ENCODE measurements at places on chromosomes 12 and 14. TPM values are rescaled to one million over a fixed set of nuclear protein-coding genes. Genes with fewer than 3 reads are reported as not detected.
A peak's percentile ranks its signal among the peaks of the same experiment; 100 is the strongest.

DNA sequence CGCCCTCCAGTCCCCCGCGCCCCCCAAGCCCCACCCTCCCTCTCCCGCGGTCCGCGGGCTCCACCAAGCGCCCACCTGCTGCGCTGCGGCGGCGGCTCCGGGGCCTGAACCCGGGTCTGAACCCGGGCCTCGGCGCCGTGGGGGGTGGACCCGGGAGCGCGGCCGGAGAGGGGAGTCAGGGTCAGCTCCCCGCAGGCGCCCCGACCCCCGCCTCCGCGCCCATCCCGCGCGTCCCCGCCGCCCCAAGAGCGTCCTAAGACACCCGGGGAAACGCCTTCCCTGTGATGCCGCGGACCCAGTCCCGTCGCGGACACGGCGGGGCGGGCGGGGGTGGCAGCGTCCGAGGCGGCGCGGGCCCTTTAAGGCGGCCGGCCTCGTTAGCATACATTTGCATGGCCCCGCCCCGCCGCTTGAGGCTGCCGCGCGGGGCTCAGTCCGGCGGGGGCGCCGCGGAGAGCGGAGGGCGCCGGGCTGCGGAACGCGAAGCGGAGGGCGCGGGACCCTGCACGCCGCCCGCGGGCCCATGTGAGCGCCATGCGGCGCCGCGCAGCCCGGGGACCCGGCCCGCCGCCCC lies at the start of gene MMP17:
TSS of gene MMP17 (plus strand) at position 433 of the 574 bp plus-strand sequence. CDS start at position 535, 102 bp downstream.
- no peaks in the 10 kb centered on the region for H3K4me1 ChIP-seq
- no peak within 1 kb of the TSS for H3K27ac ChIP-seq
- H3K4me3 ChIP-seq, result no peak within 1 kb of the TSS
- no peaks in the 10 kb centered on the region for H3K36me3 ChIP-seq
- H3K27me3 ChIP-seq, result no peaks in the 10 kb centered on the region

- H3K4me3 ChIP-seq, result no peak overlapping the region
- no peak overlapping the region for H3K27ac ChIP-seq
- no peak for DNase-seq
- no peaks in the 10 kb centered on the region for H3K36me3 ChIP-seq
- H3K27me3 ChIP-seq, result no peaks in the 10 kb centered on the region
- H3K4me1 ChIP-seq, result no peaks in the 10 kb centered on the region
These were observed 13.1 kb upstream of the LGR5 start for GRCh38 chr12:71426300-71427047.

GRCh38 chr14:100115726-100116125 lies 43.7 kb downstream of the DEGS2 start:
- no peak overlapping the region for H3K27ac ChIP-seq
- H3K4me1 ChIP-seq, result no peaks in the 10 kb centered on the region
- no peaks in the 10 kb centered on the region for H3K27me3 ChIP-seq
- DNase-seq, result no peak

DNA sequence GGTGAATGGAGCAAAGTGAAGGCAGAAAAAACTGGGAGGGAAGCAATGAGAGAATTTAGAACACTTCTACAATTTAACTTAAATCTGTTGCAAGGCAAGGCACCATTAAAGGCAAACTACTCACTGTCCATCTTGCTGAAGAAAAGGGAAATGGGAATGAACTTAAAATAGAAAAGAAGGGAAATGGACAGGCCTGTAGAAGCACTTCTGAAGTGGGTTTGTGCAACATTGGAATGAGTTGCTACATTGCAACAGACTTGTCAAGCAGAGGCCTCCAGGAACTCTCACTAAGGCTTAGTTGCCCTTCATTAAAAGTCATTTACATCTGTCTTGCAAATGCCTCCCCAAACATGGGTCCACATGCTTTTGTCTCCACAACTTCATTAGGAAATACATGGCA lies 13.7 kb upstream of the OR10AD1 start:
- no peak overlapping the region for H3K27ac ChIP-seq
- no peak overlapping the region for H3K4me3 ChIP-seq
- no peaks in the 10 kb centered on the region for H3K27me3 ChIP-seq
- H3K4me1 ChIP-seq, result no peaks in the 10 kb centered on the region
- H3K36me3 ChIP-seq, result no peaks in the 10 kb centered on the region
- DNase-seq, result no peak

DNA sequence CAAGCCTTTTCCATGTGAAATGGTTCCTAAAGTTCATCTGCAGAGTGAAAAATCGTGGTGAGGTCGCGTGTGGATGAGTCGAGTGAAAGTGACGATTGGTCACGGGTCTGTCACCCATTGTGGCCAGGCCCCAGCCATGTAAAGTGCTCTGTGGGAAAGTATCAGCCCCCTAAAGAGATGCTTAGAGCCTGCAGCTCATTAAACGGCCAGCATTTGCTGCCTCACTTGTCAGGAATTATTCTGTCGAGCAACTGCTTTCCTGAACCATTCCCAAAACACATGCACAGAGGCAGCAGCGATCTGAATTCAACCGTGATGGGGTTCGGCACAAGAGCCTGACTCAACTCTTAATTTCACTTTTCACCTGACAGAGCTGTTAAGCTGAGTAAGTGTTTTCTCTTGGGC lies 16.0 kb downstream of the DBX2 start:
- H3K27me3 ChIP-seq, result no peaks in the 10 kb centered on the region
- no peaks in the 10 kb centered on the region for H3K36me3 ChIP-seq
- no peak overlapping the region for H3K27ac ChIP-seq
- H3K4me3 ChIP-seq, result no peak overlapping the region
- no peak for DNase-seq
- no peaks in the 10 kb centered on the region for H3K4me1 ChIP-seq

GRCh38 chr12:11704089-11704488 lies 54.6 kb downstream of the ETV6 start:
- no peak overlapping the region for H3K4me3 ChIP-seq
- DNase-seq, result no peak
- H3K27ac ChIP-seq, result peak overlapping the region; percentile 69

DNA sequence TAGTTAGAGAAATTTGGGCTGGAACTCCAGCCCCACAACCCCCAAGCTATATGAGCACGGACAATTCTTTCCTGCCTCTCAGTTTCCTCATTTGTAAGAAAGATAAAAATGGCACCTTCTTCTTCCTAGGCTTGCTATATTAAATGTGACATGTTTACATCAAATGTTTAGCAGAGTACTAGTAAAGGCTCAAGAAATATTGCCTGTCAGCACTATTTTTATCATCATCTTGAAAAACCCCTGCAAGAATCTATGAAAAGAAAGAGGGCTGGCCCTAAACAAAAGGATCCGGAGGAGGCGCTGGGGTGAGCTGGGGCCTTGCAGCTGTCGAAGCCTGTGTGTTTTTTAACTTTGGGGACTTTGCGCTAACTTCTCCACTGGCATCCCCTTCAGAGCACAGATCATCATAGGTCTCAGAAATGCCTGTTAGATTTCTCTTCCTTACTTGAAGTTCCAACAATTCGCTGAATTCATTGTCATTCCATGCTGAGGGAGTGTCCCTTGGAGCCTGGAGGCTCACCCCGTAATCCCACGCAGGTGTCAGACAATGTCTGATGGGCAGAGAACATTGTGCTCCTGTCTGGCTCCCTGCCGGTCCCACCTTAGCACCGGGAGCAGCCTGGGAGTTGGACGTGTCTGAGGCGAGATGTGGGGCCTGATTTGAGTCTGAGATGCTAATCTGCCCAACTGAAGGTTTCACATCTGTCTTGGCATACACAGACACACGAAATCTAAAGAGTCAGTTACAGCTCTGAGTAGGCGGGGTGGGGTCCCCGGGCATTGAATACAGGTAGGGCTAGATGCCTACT lies 206.8 kb downstream of the NUAK1 start:
- no peaks in the 10 kb centered on the region for H3K4me1 ChIP-seq
- no peak for DNase-seq
- H3K27ac ChIP-seq, result no peak overlapping the region
- no peaks in the 10 kb centered on the region for H3K27me3 ChIP-seq
- H3K4me3 ChIP-seq, result no peak overlapping the region

DNA sequence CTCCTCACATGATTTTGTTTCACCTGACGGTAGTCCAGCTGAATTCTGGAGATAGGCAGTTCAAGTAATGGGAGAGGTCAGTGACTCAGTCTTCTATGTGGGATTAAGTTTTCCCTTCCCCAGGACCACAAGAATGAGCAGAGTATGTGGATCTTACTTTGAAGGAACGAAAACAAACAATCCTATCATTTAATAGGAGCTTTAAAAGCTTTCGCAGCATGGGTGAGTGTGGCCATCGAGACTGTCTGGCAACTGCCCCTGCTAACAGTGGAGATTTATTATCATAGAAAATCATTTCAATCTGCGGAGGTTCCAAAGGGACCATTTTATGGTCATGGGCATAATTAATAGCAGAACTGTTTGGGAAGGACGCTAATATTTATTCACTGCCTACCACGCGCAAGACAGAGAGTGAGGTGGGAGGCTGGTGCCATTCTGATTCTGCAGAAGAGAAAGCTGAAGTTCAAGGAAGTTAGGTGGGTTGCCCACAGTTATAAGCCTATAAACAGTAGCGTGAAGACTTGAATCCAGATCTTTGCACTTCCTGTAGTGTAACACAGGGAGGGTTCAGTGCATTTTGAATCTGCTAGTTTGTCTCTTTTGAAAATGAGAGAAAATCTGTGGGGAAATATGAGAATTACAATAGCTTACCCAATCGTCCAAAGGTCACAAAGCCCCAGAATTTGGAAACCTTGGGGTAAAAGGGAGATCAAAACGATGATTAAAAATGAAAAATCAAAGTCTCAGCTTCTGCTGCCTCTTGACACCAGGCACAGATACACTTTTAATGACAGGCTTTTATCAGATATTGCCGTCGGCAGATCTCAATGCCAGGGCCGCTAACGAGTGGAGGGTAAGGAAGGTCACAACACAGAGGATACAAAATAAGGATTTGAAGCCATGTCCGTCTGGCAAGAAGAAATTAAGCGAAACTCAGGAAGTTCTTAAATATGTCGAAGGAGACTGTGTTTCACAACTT lies 209.6 kb downstream of the CRADD start:
- H3K4me3 ChIP-seq, result no peak overlapping the region
- DNase-seq, result no peak
- H3K27ac ChIP-seq, result no peak overlapping the region
- no peaks in the 10 kb centered on the region for H3K36me3 ChIP-seq
- H3K27me3 ChIP-seq, result no peaks in the 10 kb centered on the region

GRCh38 chr12:108400056-108400455 lies 60.9 kb upstream of the CMKLR1 start:
- no peak for DNase-seq
- no peak overlapping the region for H3K27ac ChIP-seq
- H3K27me3 ChIP-seq, result no peaks in the 10 kb centered on the region
- H3K4me3 ChIP-seq, result no peak overlapping the region
- no peaks in the 10 kb centered on the region for H3K4me1 ChIP-seq

DNA sequence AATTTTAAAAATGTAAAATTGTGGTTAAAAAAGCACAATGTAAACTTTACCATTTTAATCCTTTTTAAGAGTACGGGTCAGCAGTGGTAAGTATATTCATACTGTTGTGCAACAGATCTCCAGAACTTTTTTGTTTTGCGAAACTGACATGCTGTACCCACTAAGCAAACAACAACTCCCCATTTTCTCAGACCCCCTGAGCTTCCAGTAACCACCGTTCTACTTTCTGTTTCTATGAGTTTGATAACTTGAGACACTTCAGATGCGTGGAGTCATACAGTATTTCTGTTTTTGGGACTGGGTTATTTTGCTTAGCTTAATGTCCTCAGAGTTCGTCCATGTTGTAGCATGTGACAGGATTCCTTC lies 38.0 kb downstream of the CHST11 start:
- no peak overlapping the region for H3K4me3 ChIP-seq
- no peak for DNase-seq
- H3K27ac ChIP-seq, result no peak overlapping the region
- no peaks in the 10 kb centered on the region for H3K36me3 ChIP-seq
- H3K27me3 ChIP-seq, result no peaks in the 10 kb centered on the region

DNA sequence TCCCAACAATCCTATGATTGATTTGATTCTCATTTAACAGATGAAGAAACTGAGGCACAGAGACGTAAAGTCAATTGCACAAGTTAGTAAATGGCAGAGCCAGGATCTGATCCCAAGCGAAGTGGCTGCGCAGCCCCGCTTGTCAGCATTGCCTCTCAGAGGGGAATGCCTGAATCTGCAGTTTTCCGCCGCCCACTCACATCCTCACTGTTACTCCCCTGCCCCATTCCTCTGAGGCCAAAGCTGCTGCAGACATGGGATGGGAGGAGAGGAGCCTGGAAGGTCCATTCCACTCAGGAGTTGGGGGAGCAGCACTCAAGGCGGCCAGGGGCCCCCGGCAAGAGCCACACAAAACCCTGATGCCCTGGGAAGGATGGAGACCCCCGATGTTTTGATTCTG lies 1.0 kb downstream of the NRIP2 start:
- no peak overlapping the region for H3K27ac ChIP-seq
- H3K27me3 ChIP-seq, result no peaks in the 10 kb centered on the region
- no peak for DNase-seq
- H3K4me1 ChIP-seq, result no peaks in the 10 kb centered on the region
- H3K36me3 ChIP-seq, result no peaks in the 10 kb centered on the region
- no peak overlapping the region for H3K4me3 ChIP-seq

DNA sequence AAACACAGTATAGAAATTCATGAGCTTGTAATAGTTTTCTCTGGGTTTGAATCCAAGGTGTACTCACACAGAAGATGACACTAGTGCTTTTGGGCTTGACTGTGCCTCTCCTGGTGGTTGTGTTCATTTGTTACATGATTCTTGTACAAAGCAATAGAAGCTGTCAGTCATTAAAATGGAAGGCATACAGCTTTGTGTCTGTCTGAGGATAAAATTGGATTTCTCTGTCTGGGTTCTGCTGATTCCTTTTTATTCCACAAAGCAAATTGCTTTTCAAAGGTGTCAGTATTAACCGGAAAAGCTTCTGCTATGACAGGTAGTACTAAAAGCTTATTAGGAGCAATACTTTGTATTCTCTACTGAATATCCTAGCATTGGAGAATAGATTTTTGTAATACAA lies 361.2 kb downstream of the SLC6A15 start:
- no peaks in the 10 kb centered on the region for H3K27me3 ChIP-seq
- no peaks in the 10 kb centered on the region for H3K36me3 ChIP-seq
- no peak for DNase-seq

The TCL1B gene
- not detected for total RNA-seq

The GTF2H3 gene
- 16.2 TPM for total RNA-seq

The DMAC2L gene
- 15.8 TPM for total RNA-seq

The PLEK2 gene
- 1.3 TPM for total RNA-seq

The CCDC198 gene
- total RNA-seq, result not detected

The MMP19 gene
- total RNA-seq, result 144 TPM

The DPY19L2 gene
- total RNA-seq, result 11.9 TPM

The PTGDR gene
- total RNA-seq, result 2.9 TPM

The RDH12 gene
- total RNA-seq, result not detected

The PHC1 gene
- 43.7 TPM for total RNA-seq

The TBK1 gene
- total RNA-seq, result 32.8 TPM

The FAR2 gene
- total RNA-seq, result 11.5 TPM

The ATF7IP gene
- total RNA-seq, result 98.4 TPM

The MANSC4 gene
- not detected for total RNA-seq

The TWF1 gene
- total RNA-seq, result 53.7 TPM

The ZNF891 gene
- 3.5 TPM for total RNA-seq
